Fibroblast of upper back skin (primary cell): ENCODE measurements at places on chromosomes 4 and X.

- peak; percentile 48 for DNase-seq
Observed at GRCh38 chrX:12210971-12211370, 72.7 kb downstream of the FRMPD4 start.

GRCh38 chrX:40424259-40424658 lies 156.5 kb upstream of the ATP6AP2 start:
- DNase-seq, result no peak

GRCh38 chr4:72954811-72955210 lies 114.7 kb downstream of the COX18 start:
- DNase-seq, result peak; percentile 30

- DNase-seq, result no peak
Observed at GRCh38 chrX:103687073-103687695, 685 bp upstream of the MORF4L2 start.

- DNase-seq, result peak; percentile 18
Observed at GRCh38 chr4:137707626-137708025, 175.3 kb upstream of the PCDH18 start.

DNA sequence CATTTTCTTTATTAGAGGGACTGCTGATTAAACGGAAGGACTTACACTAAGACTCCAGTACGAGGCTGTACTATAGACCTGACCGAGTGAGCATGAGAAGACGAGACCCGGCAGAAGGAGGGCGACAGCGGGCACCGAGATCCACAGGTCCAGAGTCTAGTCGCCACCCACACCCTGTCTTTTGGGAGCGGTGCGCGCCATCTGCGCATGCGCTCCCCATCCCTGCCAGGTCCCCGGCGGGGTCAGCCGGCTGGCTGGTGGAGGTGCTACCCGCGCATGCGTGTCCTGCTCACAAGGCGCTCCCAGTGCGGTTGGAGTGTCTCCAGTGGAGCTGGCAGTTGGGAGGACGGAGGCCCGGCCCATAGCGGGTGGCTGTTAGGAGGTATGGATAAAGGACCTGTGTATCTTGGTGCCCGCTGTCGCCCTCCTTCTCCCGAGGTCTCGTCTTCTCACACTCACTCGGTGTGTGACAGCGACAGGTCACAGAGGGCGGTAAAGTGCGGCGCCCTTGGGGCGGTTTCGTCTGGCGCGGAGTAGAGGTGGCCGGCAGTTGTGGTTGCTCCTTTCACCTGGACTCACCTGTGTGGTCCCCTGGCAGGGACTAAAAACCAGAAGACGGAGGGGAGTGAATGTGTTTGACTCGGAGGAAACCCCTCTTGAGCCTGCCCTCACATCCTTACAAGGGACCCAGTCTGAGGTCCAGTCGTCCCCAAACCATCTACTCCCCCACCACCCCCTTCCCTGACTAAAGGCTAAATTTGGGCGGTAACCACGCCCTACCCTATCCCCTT lies 7.6 kb upstream of the HSD17B10 start:
- DNase-seq, result peak; percentile 68

- no peak for DNase-seq
Observed at GRCh38 chrX:19715711-19716638, 171.4 kb downstream of the SH3KBP1 start.

DNA sequence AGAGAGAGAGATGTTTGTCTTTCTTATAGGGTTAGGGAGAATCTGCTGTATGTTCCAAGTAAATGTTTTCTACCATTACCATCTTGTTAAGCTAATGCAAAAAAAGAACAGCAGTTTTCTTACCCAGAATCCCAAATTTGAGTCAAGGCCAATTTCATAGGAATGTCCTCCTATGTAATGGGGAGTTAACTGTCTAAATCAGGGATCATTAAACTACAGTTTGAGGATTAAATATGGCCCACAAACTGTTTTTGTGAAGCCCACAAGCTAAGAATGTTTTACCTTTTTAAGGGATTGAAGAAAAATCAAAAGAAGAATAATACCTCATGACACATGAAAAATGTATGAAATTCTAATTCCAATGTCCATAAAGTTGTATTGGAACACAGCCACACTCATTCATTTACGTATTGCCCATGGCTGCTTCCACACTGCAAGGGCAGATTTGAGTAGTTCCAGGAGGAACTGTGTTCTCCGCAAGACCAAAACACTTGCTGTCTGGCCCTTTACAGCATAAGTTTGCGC lies 113.2 kb upstream of the SPRY1 start:
- DNase-seq, result peak; percentile 71

DNA sequence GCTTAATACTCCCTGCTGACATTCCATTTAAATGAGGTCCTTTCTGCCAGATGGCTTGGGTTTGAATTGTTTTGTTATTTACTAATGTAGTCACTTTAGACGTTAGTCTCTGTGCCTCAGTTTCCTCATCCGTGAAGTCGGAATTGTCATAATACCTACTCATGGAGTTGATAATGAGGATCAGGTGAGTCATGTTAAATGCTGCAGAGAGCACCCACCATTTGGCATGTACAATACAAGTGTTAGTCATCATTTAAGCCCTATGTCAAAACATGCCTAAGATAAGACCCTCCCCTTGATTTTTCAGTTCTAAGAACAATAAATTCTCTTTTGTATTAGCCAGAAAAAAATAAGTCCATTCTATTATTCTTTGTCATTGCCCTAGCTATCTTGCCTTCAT lies 534.8 kb upstream of the HTR2C start:
- no peak for DNase-seq

- DNase-seq, result no peak
Observed at GRCh38 chrX:145735036-145735435, 82.6 kb upstream of the SLITRK2 start.

DNA sequence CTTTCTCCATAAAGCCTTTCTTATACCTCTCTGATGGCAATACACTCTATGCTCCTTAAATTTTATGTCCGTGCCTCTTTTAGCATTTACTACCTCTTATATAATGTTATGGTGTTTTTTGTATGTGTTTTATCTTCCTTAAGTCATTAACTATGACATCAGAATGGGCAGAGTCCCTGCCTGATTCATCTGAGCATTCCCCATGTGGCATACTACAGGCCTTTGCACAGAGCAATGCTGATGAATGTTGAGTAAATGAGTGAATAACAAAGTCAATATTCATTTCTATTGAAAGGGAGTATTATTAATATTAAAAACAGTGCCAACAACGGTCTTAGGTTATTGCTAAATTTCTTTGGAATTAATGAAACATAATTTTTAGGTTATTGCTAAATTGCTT lies 18.8 kb upstream of the RPS6KA3 start:
- peak; percentile 35 for DNase-seq

- DNase-seq, result peak; percentile 65
Observed at GRCh38 chrX:57906790-57907189, 3.5 kb downstream of the ZXDA start.

DNA sequence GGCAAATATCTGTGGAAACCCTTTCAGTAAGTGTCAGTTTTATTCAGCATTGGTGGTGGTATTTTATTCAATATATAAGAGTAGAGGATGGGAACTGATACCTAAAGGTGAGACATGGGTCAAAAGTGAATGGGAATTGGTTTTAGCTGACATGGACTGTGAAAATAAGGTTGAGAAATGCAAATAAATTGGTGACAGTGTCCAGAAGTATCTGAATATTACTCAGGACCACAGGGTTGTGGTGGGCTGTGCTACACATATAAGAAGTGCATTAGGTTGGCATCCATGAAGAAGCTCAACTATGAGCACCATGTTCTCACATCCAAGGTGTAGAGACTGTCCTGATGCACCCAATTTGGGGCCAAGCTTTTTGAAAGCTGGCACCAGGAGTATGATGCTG lies 45.0 kb downstream of the ETDC start:
- DNase-seq, result no peak

DNA sequence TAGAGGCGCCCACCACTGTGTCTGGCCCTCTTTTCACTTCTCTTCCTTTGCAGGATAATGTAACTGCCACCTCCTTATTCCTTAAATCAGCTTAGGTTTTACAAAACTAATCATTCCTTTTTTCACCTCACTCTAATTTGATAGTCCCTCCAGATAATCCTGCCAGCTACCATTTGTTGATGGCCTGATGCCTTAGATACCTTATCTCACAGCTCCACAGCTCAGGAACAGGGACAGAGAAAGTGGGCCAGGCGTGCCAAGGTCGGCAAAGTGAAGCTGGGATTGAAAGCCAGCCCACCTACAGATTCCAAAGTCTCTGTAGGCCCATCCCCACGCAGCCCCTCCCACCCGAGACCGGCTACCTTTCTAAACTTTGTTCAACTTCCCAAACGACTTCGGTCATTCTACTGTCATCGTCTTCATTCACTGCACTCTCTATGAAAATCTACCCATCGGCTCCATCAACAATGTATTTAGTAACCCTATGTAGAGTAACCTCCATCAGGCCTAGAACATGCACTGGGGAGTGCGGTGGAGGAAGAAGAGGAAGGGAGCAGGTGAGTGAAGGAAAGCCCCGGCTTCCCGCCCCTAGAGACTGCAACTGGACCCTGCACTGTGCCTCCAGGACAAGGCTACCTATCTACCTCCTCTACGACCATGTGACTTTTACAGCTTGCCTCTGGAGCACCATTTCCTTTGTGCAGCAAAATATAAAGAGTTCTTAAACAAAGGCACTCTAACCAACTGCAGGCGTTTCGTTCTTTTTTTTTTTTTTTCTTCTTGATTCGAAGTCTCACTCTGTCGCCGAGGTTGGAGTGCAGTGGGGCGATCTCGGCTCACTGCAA lies 1.5 kb downstream of the CASP6 start:
- no peak for DNase-seq

DNA sequence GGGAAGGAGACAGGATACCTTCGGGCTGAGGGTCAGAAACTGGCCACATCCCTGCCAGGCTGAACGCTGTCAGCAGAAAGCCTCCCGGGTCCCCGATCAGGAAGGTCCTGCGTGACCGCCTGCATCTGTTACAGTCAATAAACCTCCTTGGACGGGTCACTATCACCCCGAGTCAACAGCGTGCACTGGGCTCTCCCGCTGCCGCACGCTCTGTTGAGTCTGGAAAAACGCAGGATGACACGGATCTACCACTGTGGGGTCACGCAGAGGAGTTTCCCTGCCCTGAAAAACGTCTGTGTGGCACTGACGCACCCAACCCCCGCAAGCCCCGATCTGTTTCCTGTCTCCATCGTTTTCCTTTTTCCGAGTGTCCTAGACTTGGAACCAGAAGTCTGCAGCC lies 12.1 kb downstream of the PPP2R3B start:
- DNase-seq, result no peak

DNA sequence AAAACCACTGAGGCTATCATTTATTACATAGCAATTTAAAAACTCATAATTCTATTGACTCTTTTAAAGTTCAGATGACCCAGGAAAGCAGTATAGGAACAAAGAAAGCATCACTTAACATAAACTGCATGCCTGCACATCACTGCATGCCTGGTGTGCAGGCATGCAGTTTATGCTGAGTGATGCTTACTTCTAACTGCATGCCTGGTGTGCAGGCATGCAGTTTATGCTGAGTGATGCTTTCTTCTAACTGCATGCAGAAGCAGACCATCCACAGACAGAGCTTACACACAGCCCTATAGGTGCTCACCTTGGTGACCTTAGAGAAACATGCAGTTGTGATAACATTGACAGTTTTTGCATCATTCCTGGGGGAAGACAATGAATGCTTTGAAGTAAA lies 17.0 kb downstream of the SDAD1 start:
- no peak for DNase-seq

- peak; percentile 7 for DNase-seq
Observed at GRCh38 chrX:152445926-152446325, 5.2 kb downstream of the GABRA3 start.
